ENCODE measurements at places on chromosomes 3 and 15.

GRCh38 chr3:186115239-186115996 lies 6.5 kb upstream of the ETV5 start:
- DNase-seq: no peak

DNA sequence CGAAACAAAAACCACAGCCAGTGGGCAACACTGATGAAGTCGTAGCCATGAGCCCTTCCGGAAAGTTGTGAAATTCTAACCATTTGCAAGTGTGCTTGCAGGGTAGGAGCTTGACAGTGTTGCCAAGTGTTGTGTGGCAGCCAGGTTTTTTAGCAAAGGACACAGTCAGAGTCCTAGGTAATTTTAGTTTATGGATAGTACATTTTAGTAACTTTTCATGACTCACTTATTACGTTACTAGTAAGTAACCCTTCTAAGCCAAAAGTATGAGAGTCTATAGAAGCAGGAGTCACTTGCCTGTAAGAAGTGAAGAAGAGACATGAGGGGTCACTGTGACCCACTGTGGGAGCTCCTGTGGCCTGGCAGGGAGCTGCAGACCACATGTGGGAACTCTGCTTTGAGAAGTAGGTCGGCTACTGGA lies 54.8 kb upstream of the ADPGK start:
- no peak for DNase-seq

- DNase-seq: no peak
These were observed 35.5 kb upstream of the PLXNA1 start for GRCh38 chr3:126947429-126947828.

DNA sequence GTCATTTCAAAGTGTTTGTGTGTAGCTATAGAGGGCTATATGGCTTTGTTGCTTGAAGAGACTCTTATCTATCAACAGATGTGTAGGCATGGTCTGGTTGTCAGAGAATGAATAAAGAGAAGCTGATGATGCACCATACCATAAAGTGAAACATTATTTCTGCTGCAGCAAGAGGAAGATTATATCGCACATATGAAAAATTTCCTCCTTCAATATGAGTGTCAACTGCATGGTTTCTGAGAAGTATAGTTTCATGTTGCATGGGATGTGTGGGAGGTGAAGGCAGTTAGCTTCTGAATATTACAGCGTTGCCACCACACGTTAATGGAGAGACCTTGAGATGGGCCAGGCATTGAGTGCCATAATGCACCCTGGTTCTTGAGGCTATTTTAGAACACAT lies 217.9 kb downstream of the SATB1 start:
- DNase-seq: no peak

DNA sequence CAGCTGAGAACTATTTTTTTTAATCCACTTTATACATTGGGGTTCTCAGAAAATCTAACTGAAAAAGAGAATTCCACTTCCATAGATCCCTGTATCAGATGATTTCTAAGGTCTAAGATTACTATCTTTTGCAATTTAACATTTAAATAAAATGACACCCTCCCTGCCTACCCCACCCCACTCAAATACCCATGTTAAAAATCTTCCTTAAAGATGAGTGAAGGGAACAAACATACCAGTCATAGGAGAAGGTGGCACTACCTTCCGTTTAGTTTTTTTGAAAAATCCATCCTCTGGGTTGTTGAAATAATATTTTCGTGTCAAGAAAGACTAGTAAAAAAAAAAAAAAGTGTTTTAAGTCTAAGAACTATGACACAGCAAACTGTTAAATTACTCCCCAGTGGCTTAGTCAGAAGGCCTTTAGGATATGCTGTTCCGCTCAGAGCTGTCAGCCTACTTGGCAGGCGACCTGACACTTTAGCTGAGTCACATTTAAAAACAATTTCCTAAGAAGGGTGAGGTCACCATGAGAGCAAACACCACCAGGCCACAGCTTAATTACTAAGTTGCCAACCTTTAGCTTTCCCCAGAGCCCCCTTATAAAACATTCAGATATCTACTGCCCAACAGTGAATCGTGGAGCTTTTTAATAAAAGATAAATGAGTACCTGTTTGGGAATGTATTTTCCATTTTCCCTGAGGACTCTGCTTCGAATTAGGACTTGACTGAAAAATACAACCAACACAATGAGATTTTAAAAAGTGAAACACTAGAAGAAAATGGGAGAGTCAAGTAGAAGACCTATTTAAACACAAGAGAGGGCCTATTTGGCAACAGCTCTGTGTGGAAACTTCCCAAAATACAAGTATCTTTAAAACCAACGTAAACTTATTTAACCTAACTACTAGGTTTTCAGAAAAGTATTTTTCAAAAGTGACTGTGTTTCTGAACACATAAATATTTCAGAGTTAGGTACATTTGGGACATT lies 9.6 kb downstream of the EMC3 start:
- no peak for DNase-seq

- no peak for DNase-seq
These were observed 284.9 kb downstream of the UACA start for GRCh38 chr15:70478251-70478990.

GRCh38 chr3:107990433-107990832 lies 100.4 kb downstream of the CD47 start:
- DNase-seq: no peak

GRCh38 chr3:125147491-125147820 lies 65.1 kb downstream of the SLC12A8 start:
- no peak for DNase-seq

DNA sequence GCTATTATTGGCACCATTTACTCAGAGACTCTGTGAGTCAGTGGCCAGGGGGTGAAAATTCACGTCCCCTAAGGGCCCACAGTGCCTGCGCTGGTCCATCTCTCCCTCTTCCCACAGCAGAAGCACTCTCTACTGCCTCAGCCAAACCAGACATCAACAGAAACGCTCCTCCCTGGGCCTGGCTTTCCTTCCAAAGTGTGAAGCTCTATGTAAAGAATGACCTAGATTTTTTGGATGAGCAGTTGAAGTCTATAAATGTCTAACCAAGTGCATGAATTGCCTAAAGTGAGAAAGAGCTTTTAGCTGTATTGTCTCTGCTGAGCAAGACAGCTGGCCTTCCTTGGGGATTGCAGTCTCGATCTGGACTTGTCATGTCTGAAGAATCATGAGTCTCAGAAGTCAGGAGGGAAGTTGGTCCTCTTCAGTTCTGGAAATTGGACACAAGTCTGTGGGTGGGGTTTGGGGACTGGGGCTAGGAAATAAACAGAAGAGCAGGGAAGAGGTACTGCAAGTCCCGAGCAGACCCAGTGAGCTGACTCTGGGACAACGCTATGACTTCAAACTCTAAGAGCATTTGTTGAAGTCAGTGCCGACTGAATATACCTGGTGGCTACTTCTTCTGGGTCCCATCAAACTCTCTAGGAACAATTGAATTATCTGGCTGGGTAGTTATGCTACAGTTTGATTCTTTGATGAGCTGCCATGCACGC lies 29.0 kb downstream of the RASGRP1 start:
- no peak for DNase-seq

GRCh38 chr3:124856677-124857076 lies 30.5 kb downstream of the ITGB5 start:
- DNase-seq: no peak

- DNase-seq: no peak
These were observed 54.5 kb downstream of the ST3GAL6 start for GRCh38 chr3:98817547-98818041.

DNA sequence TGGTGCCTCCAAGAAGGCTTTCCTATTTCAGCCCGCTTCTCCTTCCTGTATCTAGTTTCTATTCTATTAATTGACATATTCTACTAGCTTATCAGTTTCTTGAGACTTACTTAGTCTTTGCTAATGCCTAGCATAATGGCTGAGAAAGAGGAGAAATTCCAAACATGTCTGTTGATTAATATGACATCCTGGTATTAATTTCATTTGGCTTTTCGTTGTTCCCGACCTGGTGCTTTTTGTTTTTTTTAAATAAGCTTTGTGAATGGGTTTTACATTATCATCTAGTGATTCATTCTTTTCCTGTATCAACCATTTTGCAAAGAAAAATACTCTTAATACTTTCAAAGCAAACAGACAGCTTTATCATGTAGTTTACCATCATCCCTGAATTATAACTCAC lies 13.1 kb downstream of the WDR53 start:
- DNase-seq: no peak

- DNase-seq: no peak
These were observed 384.3 kb downstream of the MCTP2 start for GRCh38 chr15:94615688-94616087.

DNA sequence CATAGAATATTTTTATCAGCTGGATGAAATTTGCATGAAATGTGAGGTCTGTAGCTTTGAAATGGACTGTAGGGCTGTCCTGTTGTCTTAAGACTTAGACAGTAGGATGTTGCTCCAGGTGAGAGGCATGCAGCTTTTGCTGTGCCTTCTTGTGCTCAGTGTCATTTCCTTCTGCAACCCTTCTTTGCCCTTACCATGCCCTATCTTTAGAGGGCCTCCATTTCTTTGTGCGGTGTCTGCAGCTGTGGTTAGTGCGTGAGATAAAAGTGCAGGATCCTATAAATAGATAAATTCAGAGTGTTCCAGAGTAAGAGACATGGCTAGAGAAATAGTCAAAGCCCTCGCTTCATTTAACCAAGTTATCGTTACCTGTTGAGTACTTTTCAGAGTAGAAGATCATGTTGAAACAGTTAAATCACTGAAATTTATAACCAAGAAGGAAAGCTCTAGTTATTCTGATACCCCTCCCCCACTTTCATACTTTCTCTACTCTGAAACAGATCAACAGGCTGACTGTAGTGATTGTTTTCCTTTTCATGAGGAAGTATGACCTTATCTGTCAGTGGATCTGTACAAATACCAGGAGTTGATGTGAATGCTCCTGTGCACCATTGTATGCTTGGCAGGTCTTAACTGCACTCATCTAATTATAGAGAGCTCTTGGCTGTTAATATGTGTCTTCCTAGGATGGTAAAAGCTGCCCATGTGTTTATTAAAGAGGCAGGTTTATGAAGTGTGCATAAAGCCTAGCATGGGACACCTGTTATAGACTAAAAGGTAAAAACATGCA lies 18.2 kb downstream of the EIF3J start:
- no peak for DNase-seq

GRCh38 chr3:131972091-131972490 lies 62.7 kb downstream of the CPNE4 start:
- DNase-seq: no peak

DNA sequence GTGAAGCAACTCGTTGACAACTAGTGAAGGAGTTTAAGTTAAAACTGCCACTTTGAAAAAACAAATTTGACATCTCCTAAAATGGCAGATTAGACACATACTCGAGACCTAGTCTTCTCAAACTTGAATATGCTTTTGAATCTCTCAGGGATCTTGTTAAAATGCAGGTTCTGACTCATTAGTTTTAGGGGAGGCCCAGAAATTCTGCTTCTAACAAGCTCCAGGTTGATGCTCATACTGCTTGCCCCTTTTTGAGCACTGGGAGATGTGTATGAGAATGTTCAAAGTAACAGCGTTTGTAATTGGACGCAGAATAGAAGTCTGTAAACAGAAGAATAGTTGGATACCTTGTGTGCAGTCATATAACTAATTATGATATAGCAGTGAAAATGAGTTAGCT lies 1.6 kb downstream of the C3orf38 start:
- DNase-seq: no peak

DNA sequence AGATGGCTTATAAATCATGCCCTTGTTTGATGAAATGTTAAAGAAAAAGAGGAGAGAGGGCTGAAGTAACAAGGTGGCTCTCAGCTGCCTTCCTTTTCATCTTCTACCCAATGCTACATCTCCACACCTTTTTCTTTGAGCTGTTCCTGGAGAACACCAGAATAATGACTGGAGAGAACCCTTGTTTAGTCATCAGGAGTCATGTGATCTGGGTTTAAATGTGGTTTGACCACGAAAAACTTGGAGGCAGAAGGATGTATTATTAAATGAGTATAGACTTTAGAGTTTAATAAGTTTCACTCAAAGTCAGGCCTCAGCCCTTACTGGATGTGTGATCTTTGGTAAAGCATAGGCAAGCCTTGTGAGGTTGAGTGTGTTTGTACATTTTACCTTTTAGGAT lies 230.3 kb upstream of the TBL1XR1 start:
- no peak for DNase-seq

DNA sequence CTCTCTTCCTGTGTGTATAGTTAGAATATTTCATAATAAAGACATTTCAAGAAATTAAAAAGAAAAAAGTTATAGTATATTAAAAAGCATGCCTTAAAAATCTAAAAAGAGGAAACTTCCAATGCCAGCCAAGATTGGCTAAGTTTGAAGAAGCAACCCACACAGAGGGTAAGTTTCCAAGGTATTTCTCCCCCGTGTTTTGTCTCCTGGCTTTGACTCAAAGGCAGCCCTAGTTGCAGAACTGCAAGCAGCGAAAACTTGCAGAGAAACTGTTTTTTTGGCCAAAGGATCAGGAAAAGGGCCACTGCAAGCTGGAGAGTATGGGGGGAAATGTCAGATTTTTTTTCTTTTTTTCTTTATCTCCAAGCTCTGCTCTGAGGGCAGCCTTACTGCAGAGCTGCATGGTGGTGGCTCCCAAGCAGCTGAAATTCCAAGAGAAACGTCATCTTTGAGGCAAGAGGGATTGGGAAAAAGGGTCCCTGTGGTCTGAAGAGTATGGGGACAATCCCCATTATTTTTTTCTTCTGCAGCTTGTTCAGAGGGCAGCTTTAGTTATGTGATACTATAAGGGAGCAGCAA lies 23.0 kb downstream of the HACL1 start:
- DNase-seq: no peak

DNA sequence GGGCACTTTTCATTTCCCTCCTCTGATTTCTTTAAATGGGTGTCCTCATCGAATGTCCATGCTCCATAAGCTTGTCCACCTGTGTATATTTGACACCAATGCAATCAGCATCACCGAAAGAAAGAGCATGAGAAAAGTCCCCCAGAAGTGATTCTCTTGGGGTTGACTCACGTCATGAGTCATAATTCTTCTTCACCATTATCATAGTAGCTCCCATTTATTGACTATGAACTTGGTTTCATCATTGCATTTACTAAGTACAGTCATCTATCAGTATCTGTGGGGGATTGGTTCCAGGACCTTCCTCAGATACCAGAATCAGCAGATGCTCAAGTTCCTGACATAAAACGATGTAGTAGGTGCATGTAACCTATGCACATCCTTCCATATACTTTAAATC lies 372.5 kb upstream of the CFAP20DC start:
- no peak for DNase-seq

GRCh38 chr3:54575618-54575960 lies 352.3 kb downstream of the LRTM1 start:
- DNase-seq: no peak

DNA sequence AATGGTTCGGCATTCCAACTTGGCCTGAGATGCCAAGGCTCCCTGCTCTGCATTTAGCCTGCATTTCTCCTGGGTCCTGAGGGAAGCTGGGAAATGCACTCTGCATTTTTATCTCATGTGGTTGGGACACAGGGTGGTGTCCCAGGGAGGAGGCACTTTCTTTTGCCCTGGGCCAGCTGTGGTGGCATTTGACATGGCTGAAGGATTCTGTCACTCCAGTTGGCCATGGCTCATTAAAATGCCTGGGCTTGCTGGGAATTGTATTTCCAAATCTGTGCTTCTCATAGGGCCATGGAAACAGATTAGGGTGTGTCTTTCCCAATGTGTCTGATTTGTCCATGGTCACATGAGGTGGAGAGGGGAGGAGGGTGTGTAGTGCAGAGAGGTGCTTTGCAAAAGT lies 128.3 kb upstream of the RGMA start:
- no peak for DNase-seq

GRCh38 chr3:117557464-117558090 lies 848.0 kb downstream of the TUSC7 start:
- no peak for DNase-seq
